GM12878 (cell line): ENCODE measurements at places on chromosomes 5 and 9.
A peak's percentile ranks its signal among the peaks of the same experiment; 100 is the strongest.

DNA sequence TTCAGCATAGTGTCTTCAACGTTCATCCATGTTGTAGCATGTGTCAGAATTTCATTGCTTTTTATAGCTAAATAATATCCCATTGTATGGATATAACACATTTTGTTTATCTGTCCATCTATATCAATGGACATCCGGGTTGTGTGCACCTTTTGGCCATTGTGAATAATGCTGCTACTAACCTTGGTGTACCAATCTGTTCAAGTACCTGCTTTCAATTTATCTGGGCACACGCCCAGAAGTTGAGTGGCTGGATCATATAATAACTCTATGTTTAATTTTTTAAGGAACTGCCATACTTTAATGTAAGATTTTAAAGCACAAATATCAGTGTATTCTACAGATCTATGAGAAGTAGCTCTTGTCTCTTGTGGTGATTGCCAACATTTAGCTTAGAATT is 43.5 kb downstream of the SCAI start:
- no peak for DNase-seq
- H3K4me3 ChIP-seq, result no peak overlapping the region

GRCh38 chr5:124599028-124599973 is 147.1 kb downstream of the ZNF608 start:
- H3K36me3 ChIP-seq, result no peaks in the 10 kb centered on the region
- H3K4me3 ChIP-seq, result no peak overlapping the region
- peak; percentile 13 for DNase-seq
- no peak overlapping the region for H3K27ac ChIP-seq

DNA sequence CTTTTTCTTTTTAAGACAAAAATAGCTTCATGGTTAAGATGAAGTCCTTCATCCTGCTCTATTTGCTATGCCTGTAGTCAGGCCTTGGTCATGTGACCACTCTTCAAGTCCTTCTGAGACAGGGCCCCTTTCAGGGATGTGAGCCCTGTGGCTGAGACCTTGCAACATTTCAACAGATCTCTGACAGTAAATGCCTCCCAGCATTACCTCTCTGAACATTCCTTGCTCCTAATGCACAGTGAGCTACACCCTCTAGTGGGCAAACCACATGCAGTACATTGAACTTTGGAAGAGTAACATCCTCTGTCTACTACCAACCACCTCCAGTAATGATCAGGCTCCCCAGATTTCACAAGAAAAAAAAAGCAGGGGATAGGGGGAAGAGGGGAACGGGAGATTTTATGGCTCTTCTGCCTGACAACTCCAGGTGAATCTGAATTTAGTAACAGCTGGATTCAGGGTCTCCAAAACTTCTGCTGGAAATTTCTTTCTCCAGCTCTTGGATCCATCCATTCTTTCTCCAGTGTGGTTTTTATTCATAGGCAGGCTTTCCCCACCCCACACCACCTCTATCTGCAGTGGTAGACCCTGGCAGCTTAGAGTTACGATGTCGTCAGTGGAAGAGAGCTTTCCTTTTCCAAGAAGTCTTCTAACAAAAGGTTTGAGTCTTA is 8.9 kb upstream of the FBXO38 start:
- H3K4me1 ChIP-seq, result no peaks in the 10 kb centered on the region
- no peaks in the 10 kb centered on the region for H3K27me3 ChIP-seq

GRCh38 chr9:102253099-102253498 is 514.7 kb upstream of the GRIN3A start:
- no peak for DNase-seq
- H3K27me3 ChIP-seq, result no peaks in the 10 kb centered on the region
- H3K4me3 ChIP-seq, result no peak overlapping the region
- no peaks in the 10 kb centered on the region for H3K36me3 ChIP-seq
- H3K27ac ChIP-seq, result no peak overlapping the region

- 0 out of 2 replicates have a peak, but pooled peaks cover 3% of the 10 kb centered on the region for H3K27me3 ChIP-seq
- H3K36me3 ChIP-seq, result no peaks in the 10 kb centered on the region
- no peak overlapping the region for H3K4me3 ChIP-seq
- H3K27ac ChIP-seq, result no peak overlapping the region
Observed at GRCh38 chr5:66315784-66316183, 171.7 kb downstream of the SREK1 start.

GRCh38 chr5:103458497-103459040 is 104.0 kb downstream of the NUDT12 start:
- no peak overlapping the region for H3K27ac ChIP-seq
- no peaks in the 10 kb centered on the region for H3K27me3 ChIP-seq
- H3K36me3 ChIP-seq, result no peaks in the 10 kb centered on the region

- no peaks in the 10 kb centered on the region for H3K27me3 ChIP-seq
- 0 out of 2 replicates have a peak, but pooled peaks cover 5% of the 10 kb centered on the region for H3K4me1 ChIP-seq
- peak overlapping the region; percentile 85 for H3K4me3 ChIP-seq
- H3K36me3 ChIP-seq, result no peaks in the 10 kb centered on the region
Observed at GRCh38 chr5:65927503-65928321, 1.3 kb downstream of the ERBIN start.

DNA sequence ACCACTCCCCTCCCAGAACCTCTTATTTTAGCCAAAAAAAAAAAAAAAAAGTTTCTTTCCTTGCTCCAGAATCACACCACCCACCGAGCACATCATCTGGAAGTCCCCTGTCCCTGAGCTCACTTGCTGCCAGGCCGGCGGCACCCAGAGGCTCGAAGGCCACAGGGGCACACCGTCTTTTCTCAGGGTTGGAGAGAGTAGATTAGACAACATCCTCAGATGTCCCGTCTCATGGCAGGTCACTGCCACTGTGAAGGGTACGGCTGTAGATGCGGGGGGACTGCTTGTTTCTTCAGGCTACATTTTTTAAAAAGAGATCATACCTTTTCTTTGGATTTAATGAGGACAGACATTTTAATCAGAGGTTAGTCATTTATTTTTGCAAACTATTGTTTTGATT is 109.0 kb downstream of the MVB12B start:
- DNase-seq, result no peak
- H3K4me3 ChIP-seq, result no peak overlapping the region
- peaks cover 3% of the 10 kb centered on the region; the same call in 1 of the 2 replicates for H3K27me3 ChIP-seq
- H3K4me1 ChIP-seq, result no peaks in the 10 kb centered on the region

GRCh38 chr5:89573345-89573744 is 690.4 kb upstream of the MEF2C start:
- no peaks in the 10 kb centered on the region for H3K36me3 ChIP-seq
- no peak overlapping the region for H3K27ac ChIP-seq
- no peaks in the 10 kb centered on the region for H3K27me3 ChIP-seq
- no peak overlapping the region for H3K4me3 ChIP-seq

GRCh38 chr9:124800306-124801259 is 23.6 kb downstream of the OLFML2A start:
- no peaks in the 10 kb centered on the region for H3K27me3 ChIP-seq
- H3K27ac ChIP-seq, result no peak overlapping the region
- H3K4me3 ChIP-seq, result no peak overlapping the region
- H3K36me3 ChIP-seq, result no peaks in the 10 kb centered on the region
- DNase-seq, result no peak

- no peaks in the 10 kb centered on the region for H3K27me3 ChIP-seq
- no peaks in the 10 kb centered on the region for H3K36me3 ChIP-seq
- H3K4me1 ChIP-seq, result peaks cover 12% of the 10 kb centered on the region
- DNase-seq, result no peak
Observed at GRCh38 chr9:109444771-109445320, 53.3 kb downstream of the PTPN3 start.

DNA sequence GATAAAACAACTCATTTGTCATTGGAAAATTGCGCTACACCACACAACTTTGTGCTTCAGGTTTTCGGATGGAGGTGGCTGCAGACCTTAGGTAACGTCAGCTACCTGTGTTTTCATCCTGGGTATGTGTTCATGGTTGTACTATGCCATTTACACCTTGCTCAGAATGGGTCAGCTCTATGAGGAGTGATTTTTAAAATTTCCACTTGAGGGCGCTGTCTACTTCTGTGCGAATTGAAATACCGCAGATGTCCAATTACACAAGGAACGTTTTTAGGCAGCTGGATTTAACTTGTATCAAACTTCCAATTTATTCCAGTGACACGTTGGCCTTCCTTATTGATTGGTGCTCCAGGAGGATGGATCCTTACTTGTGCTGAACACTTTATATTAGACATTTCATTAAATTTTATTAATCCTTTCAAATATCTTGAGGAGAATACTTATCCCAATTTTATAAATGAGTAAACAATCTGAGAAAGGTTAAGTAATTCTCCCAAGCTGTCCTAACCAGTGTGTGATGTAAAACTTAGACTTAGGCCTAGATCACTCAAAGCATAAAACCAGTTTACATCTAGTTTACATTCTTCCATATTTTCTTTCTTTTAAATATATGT is 23.4 kb downstream of the DMRTA1 start:
- peak; percentile 3 for DNase-seq
- no peak overlapping the region for H3K4me3 ChIP-seq
- H3K4me1 ChIP-seq, result no peaks in the 10 kb centered on the region
- H3K27ac ChIP-seq, result no peak overlapping the region
- H3K36me3 ChIP-seq, result no peaks in the 10 kb centered on the region

DNA sequence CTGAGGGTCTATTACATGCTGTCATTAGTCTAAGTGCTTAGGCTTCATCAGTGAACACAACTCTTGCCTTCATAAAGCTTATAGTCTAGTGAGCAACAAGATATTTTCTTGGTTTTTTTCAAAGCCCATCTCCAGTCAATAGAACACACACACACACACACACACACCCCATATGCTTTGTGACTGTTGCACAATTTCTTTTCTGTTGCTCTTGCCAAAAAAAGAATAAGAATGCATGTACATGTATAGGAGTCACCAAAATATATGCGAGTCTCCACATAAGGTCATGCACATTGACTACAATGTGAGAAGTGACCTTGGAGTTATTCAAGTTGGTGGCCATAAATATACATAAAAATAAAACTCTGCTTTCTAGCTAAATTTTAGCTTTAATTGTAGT is 351.5 kb upstream of the TLE4 start:
- no peak overlapping the region for H3K27ac ChIP-seq
- H3K27me3 ChIP-seq, result no peaks in the 10 kb centered on the region
- no peak overlapping the region for H3K4me3 ChIP-seq
- DNase-seq, result no peak
- H3K36me3 ChIP-seq, result no peaks in the 10 kb centered on the region
- no peaks in the 10 kb centered on the region for H3K4me1 ChIP-seq

DNA sequence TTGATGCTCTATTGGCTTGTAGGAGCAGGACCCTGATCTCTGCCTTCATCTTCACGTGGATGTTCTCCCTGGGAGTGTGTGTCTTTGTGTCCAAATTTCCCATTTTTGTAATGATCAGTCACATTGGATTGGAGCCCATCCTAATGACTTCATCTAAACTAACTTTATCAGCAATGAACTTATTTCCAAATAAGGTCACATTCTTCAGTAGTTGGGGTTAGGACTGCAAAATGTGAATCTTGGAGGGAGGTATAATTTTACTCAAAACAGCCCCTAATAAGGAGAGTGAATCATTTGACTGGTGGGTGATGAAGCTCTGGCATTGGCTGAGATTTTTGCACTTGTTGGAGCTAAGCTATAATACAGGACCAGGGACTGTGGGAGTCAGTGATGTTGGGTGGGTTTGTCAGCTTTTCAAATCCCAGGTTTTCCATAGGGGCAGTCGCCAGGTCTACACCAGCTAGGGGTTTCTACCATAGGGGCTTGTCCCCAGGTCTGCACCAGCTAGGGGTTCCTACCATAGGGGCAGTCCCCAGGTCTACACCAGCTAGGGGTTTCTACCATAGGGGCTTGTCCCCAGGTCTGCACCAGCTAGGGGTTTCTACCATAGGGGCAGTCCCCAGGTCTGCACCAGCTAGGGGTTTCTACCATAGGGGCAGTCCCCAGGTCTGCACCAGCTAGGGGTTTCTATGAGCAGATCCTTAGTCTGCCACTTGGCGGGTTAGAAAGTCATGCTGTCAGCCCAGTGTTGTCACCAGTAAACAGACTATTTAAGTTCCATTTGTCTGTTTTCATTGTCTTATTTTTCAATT is 382.6 kb upstream of the DAP start:
- H3K4me1 ChIP-seq, result no peaks in the 10 kb centered on the region
- H3K4me3 ChIP-seq, result no peak overlapping the region
- H3K27ac ChIP-seq, result no peak overlapping the region
- no peaks in the 10 kb centered on the region for H3K27me3 ChIP-seq
- H3K36me3 ChIP-seq, result no peaks in the 10 kb centered on the region

DNA sequence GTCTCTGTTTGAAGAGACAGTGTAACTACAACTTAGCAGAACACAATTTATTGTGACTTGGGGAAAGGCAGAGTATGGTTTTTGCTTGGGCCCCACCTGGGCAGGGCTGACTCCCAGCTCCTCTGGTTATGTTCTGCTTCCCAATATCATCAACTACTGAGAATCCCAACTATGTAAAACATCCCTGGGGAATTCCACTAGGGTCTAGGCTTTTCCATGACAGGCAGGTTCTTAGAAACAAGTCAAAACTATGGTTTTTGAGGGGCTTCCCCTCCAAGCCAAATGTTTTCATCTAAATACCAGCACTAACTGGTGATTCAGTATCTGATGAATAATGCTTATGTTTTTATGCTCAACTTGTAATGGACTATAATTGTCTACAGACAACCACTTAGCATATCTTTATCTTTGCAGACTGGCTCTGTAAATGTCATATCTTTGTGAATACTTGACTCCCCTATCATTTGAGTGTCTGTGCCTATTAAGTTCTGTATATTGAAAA is 409.5 kb downstream of the PDE4D start:
- H3K27me3 ChIP-seq, result 0 out of 2 replicates have a peak, but pooled peaks cover 1% of the 10 kb centered on the region
- no peaks in the 10 kb centered on the region for H3K36me3 ChIP-seq
- no peak for DNase-seq
- H3K4me3 ChIP-seq, result no peak overlapping the region
- no peak overlapping the region for H3K27ac ChIP-seq

- no peak overlapping the region for H3K4me3 ChIP-seq
- no peaks in the 10 kb centered on the region for H3K27me3 ChIP-seq
- no peak for DNase-seq
- no peak overlapping the region for H3K27ac ChIP-seq
- no peaks in the 10 kb centered on the region for H3K36me3 ChIP-seq
Observed at GRCh38 chr9:110638381-110638954, 30.1 kb upstream of the MUSK start.

- H3K36me3 ChIP-seq, result no peaks in the 10 kb centered on the region
- H3K27me3 ChIP-seq, result no peaks in the 10 kb centered on the region
- DNase-seq, result no peak
- H3K27ac ChIP-seq, result no peak overlapping the region
- H3K4me1 ChIP-seq, result no peaks in the 10 kb centered on the region
Observed at GRCh38 chr9:7363777-7364477, 435.7 kb downstream of the DMAC1 start.

GRCh38 chr5:150978590-150978989 is 41.8 kb upstream of the GPX3 start:
- no peaks in the 10 kb centered on the region for H3K36me3 ChIP-seq
- no peaks in the 10 kb centered on the region for H3K4me1 ChIP-seq
- DNase-seq, result no peak
- H3K27ac ChIP-seq, result no peak overlapping the region
- H3K27me3 ChIP-seq, result no peaks in the 10 kb centered on the region

- peaks cover 2% of the 10 kb centered on the region; the same call in 1 of the 2 replicates for H3K4me1 ChIP-seq
- H3K4me3 ChIP-seq, result no peak overlapping the region
- DNase-seq, result no peak
- no peak overlapping the region for H3K27ac ChIP-seq
Observed at GRCh38 chr9:19663570-19663969, 125.3 kb downstream of the SLC24A2 start.

- H3K4me3 ChIP-seq, result no peak overlapping the region
- no peaks in the 10 kb centered on the region; the same call in 1 of the 2 replicates for H3K27me3 ChIP-seq
- peak; percentile 48 for DNase-seq
- no peaks in the 10 kb centered on the region for H3K4me1 ChIP-seq
Observed at GRCh38 chr5:119743927-119744326, 114.6 kb downstream of the FAM170A start.
